ENCODE measurements at places on chromosomes 2 and 18. TPM values are rescaled to one million over a fixed set of nuclear protein-coding genes. Genes with fewer than 3 reads are reported as not detected.

- DNase-seq = no peak
Observed at GRCh38 chr2:233252227-233252626, 754 bp downstream of the ATG16L1 start.

- no peak for DNase-seq
Observed at GRCh38 chr2:196142825-196143224, 28.6 kb downstream of the STK17B start.

DNA sequence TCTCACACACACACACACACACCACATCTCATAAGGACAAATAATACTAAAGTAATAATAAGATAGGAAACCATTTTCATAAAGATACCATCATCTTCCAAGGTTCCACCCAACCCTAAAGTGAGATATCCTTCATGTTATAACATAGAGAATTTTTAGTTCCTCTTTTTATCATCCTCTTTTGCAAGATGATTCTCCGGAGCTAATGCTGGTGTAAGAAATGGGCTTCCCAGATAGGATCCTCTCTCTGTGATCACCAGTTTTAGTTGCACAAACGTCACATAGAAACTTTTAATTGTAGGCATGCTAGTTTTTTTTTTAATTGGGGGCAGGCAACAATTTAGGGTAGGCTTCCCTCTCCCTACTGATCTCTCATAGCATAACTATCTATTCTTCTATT lies 49.6 kb downstream of the ARHGAP25 start:
- no peak for DNase-seq

- DNase-seq = no peak
Observed at GRCh38 chr18:68855491-68855890, 57.6 kb downstream of the CCDC102B start.

DNA sequence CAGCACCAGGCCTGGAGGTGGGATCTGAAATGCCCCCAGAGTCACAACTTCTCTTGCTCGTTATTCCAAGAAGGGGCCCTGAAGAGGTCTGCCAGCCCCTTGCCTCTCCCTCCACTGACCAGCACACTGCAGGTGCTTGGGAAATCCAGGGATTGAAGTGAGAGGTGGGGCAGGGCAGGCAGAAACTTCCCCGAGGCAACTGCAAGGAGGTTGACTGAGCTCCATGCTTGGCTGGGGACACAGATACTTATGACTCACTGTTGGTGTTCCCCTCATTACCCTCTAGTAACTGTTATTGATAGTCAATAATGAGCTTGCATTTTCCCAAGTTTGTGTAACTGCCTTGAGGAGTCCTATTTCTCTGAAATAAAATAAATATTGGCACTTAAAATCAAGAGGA lies 47.5 kb downstream of the MARCO start:
- no peak for DNase-seq

DNA sequence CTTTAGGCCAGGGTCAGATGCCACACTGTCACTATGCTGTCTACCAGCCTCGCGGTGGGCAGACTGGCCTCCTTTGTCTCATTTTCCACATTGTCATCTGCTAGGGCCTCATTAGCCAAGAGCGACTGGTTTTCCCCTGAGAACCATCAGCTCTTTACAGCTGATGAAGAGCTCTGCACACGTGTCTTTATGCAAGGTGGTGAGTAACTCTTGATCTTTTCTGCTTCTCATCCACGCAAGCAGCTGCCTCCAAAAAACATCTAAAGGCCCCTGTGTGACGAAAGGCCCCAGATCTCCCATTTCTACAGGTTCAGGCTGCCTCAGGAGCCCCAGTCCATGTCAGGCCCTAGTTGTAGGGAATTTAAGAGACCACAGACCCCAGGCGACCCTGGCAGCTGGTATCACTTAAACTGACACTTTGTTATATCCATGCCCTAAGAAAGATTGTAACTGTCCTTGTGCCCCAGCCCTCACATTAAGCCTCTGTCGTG lies 52.9 kb downstream of the DPYSL5 start:
- DNase-seq = no peak

DNA sequence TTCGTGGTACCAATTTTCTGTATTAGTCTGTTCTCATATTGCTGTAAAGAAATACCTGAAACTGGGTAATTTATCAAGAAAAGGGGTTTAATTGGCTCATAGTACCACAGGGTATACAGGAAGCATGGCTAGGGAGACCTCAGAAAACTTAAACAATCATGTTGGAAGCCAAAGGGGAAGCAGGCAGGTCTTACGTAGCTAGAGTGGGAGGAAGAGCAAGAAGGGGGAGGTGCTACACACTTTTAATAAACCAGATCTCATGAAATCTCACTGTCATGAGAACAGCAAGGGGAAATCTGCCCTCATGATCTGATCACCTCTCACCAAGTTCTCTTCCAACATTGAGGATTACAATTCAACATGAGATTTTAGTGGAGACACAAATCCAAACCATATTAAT lies 226.8 kb upstream of the TPO start:
- no peak for DNase-seq

DNA sequence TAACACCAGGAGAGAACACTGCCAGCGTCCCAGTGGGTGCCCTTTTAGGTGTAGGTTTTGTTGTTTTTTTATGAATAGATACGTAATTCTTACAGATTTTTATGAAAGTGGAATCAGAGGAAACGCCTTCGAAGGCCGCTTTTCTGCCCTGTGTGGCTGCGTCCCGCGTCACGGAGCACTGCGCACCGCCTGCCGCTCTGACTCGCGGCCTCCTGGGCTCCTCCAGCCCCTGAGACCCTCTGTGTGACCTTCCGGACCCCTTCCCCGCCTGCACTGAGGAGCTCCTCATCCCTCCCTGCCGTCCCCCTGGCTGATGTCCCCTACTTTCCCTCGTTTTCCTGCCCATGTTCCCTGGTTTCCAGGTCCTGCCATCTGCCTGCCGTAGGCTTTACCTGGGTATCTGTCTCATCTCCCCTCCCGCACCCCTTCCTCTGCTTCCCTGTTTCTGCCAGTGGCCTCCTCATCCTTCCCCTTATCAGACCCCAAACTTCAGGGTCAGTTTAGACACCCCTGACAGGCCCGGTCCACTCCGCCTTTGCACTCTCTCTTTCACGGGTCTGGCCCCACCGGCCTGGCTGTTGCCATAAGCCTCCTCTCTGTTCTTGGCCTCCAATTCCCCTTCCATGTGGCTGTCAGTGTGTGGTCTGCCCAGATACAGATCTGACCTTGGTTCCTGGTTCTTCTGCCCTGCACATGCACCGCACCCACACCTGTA lies 32.7 kb downstream of the PDIA6 start:
- no peak for DNase-seq

DNA sequence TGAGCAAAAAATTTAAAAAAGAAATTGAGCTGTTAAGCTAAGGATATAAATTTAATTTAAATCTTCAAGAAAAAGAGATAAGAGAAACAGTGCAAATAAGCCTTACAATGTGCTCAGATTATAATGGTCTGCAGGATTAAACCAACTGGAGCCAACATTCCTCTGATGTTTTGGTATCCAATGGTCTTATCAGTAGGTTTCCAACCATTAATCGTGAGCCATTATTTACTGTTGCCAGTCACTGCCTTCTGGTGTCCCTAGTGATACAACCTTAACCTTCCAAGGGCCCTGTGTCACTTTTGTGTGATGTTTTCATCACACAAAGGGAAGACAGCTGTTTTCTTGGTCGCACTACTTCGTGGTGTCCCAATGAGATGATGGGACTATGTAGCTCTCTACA lies 134.5 kb upstream of the CTAGE1 start:
- DNase-seq = no peak

GRCh38 chr2:62539606-62540407 lies 33.8 kb upstream of the TMEM17 start:
- no peak for DNase-seq

Gene FBLN7
- 17.2 TPM for total RNA-seq

Gene AFF3
- 6.5 TPM for total RNA-seq

Gene OSR1
- total RNA-seq = not detected

Gene TSPYL6
- not detected for total RNA-seq

Gene CCNT2
- 80.5 TPM for total RNA-seq

Gene BMP10
- total RNA-seq = not detected

Gene ST8SIA5
- 0.34 TPM for total RNA-seq

Gene SERPINB4
- not detected for total RNA-seq
